Stimulated activated CD8-positive, alpha-beta memory T cell treated with anti-CD3 and anti-CD28 coated beads, Interleukin-2, amount 100 ng/mL, for 1 hour (primary cell): ENCODE measurements at places on chromosomes 11 and 22.

DNA sequence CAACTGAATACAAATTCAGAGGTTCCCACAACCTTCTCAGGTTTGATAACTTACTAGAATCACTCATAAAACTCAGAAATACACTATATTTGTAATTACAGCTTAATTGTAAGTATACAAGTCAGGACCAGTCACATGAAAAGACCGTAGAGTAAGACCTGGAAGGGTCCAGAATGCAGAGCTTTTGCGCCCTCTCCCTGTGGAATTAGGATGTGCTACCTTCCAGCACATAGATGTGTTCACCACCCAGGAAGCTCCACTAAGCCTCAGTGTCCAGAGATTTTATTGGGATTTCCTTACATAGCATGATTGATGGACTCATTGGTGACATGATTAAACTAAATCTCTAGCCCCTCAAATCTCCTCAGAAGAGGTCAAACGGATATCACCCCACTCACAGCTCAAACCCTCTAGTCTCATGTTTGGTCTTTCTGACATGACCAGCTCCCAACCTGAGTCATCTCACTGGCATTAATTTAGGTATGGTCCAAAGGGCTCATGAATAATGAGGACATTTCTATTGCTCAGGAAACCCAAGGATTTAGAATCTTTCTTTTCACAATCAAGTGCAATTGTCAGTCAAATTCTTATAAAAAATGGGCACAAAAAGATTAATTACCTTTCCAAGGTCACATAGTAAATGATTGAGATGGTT is 77.2 kb upstream of the UBASH3B start:
- DNase-seq: no peak

DNA sequence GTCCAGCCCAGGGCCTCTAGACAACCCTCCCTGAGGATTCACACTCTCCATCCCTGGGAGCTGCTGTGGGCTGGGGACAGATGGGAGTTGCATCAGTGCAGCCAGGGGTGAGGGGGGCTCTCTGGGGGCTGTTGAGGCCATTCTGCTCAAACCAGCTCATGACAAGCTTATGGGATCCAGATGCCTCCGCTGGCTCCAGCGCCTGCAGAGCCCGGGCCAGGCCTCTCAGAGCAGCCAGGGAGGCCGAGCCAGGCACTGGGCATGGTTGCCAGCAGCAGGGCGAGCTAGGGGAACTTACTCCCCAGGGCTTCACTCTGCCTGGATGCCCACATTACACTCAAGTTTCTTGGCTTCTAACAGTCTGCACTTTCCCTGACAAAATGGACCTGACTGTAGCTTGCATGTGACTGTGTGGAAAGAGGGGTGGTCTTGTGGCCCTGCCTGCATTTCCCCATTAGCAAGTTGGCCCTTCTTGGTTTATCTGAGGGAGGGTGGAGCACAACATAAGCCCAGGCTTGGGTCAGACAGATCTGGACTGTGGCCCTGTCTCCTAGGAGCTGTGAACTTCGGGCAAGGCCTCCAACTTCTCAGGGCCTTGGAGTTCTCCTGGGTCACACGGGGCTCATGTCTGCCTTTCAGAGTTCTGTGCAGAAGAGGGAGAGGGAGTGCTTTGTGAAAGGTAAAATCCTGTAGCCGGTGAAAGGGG is 34.5 kb upstream of the CYB5R3 start:
- no peak for DNase-seq

GRCh38 chr11:33893711-33894397 is 2.0 kb upstream of the LMO2 start:
- peak; percentile 20 for DNase-seq

GRCh38 chr11:72244060-72244360 is at the start of gene PHOX2A:
PHOX2A (minus strand) TSS chr11:72244176; CDS start chr11:72244004, 172 bp downstream.
- DNase-seq: no peak

- DNase-seq: no peak
Observed at GRCh38 chr22:18065256-18065655, 12.5 kb upstream of the PEX26 start.

- DNase-seq: no peak
Observed at GRCh38 chr11:105700271-105700670, 90.4 kb downstream of the GRIA4 start.
